Osteoblast (primary cell): ENCODE measurements at places on chromosomes 2 and 18. TPM values are rescaled to one million over a fixed set of nuclear protein-coding genes. Genes with fewer than 3 reads are reported as not detected.

DNA sequence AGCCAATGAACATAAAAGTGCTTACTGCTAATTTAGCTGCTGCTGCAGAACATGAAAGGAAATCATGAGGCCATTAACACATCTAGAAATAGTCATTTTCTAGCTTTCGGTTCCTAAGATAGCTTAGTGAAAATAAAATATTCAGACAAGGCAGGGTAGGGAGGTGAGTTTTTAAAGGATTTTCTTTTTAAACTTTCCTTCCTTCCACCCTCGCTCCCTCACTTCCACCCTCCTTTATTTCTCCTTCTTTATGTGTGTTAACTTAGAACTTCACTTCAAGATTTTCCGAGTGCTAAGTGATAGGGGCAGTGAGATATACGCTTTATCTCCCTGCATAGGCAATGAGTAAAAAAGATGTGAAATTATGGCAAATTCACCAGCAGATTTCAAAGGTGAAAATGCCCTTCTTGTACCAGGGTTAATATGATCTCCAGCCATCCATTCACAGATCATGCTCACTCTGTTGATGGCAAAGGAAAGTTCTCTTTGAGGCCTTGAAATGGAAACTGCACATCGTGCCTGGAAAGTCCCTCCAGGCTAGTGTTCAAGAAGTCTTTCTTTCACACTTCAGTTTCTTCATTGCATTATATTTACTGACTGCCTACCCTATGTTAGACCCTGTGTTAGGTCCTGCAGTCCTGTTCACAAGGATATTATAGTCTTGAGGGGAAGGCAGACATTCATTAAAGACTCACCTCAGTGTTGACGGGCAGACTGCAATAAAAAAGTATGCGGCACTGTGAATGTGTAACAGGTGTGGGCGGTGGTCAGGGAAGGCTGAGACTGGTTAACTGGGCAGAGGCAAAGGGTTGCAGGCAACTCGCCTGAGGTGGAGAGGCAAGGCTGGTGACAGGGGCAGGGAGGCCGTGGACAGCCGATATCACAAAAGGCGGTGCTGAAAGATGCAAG is 200.8 kb downstream of the PLCL1 start:
- DNase-seq = no peak

DNA sequence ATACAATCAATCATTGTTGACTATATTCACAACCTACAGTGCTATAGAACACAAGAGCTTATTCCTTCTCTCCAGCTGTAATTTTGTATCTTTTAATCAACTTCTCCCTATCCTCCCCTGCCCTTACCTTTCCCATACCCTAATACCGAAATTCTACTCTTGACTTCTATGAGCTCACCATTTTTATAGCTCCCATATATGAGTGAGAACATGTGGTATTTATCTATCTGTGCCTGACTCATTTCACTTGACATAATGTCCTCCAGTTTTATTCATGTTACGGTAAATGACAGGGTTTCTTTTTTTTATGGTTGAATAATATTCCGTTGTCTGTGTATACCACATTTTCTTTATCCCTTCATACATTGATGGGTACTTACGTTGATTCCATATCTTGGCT is 2.6 kb downstream of the MROH2A start:
- no peak for DNase-seq

DNA sequence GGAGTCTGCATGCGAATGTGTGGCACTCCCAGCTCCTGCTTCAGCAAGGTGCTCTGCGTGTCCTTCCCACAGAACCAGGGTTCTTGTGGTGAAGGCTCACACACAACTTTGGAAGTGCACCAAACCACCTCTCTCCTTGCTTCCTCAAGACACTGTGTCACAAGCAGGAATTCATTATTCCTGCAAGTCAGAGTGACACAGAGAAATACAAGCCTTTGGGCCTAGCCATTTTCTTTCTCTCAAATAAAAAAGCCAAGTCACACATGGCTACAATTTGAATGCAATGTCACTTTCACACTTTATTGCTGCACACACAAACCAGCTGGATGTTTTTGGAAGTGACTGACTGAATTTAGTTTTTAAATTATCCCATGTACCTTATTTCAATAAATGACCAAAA is 30.1 kb upstream of the THOC1 start:
- DNase-seq = no peak

DNA sequence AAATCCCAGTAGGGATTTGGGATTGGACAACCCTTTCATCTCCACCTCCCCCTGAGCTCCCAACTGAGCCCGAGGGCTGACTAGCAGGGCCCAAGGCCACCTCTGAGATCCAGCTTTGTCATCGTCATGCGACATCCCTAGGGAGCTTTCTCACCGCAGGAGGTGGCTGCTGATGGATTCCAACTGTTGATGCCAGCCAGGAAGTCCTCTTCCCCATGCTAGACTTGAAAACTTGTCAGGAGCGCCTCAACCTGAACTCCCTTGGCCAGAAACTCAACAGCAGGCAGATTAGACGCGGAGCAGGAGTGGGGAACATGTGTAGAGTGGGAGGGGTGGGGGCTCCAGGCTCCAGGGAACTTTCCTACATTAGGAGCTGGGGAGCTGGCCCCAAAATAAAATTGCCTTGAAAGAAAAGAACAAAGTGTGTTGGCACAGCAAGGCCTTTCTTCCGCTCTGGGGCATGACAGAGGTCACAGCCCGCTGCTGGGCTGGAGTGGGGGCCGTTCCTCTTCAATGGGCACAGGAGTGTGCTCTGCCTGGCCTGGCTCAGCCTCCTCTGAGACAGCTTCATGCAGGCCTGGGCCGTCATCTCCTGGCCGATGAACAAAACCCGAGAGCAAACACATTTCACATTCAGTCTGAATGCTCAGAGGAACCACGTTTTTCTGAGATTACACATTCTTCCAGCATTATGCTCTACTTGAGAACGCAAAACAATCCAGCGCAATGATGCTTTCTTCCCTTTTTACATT is 34.5 kb downstream of the EMILIN2 start:
- no peak for DNase-seq

- DNase-seq = no peak
These were observed 25.6 kb downstream of the ZNF236 start for GRCh38 chr18:76847916-76848315.

DNA sequence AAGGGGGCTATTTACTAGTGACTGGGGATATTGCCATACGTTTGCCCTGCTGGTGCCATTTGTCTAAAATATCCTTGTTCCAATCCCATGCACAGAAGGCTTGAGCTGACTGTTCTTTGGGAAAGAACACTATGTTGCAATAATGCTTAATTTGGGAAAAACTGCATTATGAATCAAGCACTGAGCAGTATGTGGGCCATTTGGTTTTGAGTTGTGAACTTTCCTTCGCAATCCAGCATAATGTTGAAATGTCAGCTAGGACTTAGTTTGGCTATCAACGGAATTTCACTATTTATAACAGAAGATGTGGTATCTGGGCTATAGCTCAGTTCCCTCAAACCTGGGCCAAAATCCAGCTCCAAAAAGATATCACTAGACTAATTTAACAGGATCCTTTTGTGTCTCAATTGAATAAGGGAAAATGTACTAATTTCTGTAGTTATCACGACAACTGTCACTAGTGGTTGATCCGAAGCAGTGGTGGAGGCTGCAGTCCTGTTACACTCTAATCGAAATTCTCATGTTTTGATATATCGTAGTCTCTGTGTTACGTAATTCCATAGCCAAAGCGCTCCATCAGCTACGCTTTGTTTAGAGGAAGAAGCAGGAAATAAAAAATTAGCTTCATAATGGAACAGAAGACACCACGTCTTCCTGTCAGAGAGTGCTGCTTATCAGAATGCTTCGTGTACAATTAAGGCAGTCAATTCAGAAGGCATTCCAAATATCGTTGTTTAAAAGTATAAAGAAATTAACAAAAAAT is 686.8 kb upstream of the SALL3 start:
- DNase-seq = no peak

DNA sequence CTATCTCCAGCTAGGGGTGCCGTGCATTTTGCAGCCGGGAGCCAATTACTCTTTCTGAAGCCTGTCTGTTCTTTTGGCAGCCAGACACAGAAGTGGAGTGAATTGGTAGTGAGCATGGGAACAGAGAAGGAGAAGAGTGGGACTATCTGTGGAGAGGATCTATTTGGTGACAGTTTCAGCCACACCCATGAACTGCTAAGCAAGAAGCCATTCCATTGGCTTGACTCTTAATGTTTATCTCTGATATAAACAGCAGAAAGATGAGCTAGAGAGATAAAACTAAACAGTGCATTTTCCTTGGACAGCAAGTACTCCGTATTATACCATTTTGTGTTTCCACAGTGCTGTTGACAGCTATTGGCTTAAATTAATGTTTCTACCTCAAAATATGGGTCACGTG is 259.6 kb upstream of the THUMPD2 start:
- no peak for DNase-seq

STARD6 gene
- total RNA-seq = not detected in 2 replicates

UGT1A7 gene
- total RNA-seq = not detected in 2 replicates

SERPINB3 gene
- not detected in 2 replicates for total RNA-seq

LYPD6B gene
- total RNA-seq = 2.5 and 2.9 TPM in 2 replicates
